ENCODE measurements at places on chromosomes 11 and 22.

DNA sequence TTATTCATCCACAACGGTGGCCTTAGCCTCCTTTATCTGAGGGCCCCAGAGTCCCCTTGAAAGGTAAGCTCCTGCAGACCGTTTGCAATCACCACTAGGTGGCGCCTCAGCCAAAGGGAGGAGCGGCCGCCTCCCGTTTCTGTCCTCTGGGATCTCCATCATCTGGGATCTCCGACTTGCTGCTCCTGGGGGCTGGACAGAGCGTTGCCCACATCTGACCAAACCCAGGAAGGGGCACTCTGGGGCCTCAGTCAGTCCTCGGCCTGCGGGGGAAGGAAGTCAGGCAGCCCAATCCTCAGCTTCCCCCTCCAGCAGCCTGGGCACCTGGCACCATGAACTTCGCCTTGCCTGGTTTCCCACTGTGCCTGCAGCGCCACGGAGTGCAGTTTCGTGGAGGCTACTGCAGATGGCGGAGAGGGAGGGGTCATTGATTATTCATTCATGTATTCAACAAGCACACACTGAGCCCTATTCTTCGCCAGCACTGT lies 23.5 kb downstream of the TP53I11 start:
- no peak for DNase-seq

- no peak for DNase-seq
Measured at GRCh38 chr11:71101606-71102005, 150.8 kb downstream of the SHANK2 start.

GRCh38 chr11:37984991-37985390 lies 1387.0 kb upstream of the RAG2 start:
- DNase-seq: no peak

DNA sequence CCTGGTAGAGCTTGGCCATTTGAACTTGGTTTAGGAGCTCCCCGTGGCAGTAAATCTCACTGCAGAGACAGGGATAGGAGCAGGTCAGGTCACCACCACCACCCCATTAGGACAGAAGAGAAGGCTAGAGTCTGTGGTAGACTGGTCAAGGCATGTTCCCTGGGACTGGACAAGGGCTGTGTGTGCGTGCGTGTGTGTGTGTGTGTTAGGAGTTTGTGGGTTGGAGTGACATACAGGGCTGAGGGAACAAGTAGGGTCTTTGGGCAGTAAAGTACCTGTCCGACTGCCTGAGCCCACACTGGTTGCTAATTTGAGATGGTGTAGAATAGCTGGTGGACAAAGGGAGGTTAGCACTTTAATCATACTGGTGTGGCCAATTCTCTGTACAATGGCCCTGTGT lies 16.1 kb downstream of the TREH start:
- DNase-seq: no peak

DNA sequence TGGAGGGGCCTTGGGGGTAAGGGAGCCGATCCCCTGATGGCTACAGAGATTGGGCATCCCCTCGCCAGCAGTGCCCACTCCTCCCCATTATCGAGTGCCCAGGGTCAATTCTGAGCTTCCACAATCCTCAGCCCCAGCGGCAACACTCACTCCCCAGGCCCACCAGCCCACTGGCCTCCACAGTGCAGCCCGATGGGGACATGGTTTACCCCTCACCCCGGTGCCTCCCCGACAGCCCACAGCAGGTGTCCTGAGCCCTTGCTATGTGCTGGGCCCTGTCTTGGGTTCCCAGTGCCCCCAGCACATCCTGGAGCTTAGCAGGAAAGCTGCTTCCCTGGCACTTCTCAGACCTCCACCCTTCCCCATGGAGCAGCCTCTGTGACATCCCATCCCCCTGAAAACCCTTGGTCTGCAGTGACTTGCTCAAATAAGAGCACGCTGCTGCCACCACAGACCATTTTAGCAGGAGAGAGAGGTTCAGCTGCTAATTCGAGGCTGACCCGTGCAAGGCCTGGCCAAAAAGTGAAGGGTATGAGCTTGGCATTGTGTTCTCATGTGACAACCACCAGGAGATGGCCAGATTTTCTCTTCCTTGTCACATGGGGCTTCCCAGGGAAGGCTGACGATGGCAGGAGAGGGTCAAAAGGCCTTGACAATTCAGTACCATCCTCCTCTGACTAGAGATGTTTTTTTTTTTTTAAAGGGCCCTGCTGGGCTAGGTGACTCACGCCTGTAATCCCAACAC lies 23.6 kb downstream of the KCNJ4 start:
- no peak for DNase-seq

GRCh38 chr11:1305501-1306056 lies 3.9 kb downstream of the TOLLIP start:
- no peak for DNase-seq

GRCh38 chr11:47005441-47005840 lies 68.9 kb downstream of the CSTPP1 start:
- DNase-seq: no peak

DNA sequence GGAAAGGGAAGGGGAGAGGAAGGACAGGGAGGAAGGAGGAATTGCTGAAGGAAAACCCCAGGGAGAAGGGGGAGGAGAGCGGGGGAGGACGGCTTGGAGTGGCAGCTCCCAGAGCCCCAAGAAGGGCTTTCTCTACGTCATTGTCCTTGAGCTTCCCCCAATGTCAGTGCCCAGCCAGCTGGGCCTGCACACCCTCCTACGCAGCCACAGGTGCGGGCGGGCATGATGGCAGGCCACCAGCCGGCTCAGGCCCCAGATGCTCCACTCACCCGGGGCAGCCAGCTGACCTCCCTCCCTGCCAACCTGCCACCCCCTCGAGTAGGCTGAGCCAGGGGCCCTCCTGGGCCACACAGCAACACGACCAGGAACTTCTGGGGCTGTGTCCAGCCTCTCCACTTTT lies 11.2 kb downstream of the SYT7 start:
- no peak for DNase-seq

DNA sequence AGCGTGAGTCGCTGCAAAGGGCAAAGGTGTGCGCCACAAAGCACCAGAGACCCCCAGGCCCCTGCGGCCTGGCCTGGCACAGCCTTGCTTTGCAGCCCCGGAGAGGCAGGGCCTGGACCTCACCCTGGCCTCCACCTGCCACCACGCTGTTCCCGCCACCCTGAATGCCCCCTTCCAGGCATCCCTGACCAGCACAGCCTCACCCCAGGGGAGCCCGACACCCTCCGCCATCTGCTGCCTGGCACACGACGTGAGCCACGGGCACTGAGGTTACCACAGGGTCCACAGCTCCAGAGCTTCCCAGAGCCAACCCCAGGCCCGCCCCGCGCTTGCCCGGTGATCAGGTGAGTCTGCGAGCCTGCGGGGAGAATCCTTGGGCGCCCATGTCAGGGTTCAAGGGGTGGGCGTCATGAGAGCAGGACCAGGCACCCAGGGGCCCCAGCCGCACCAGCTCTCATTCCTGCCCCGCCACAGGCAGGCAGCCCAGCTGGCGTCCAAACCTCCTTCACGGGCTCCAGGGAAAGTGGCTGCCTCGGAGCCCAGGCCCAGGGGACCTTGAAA lies 171.3 kb downstream of the BRD1 start:
- DNase-seq: no peak

DNA sequence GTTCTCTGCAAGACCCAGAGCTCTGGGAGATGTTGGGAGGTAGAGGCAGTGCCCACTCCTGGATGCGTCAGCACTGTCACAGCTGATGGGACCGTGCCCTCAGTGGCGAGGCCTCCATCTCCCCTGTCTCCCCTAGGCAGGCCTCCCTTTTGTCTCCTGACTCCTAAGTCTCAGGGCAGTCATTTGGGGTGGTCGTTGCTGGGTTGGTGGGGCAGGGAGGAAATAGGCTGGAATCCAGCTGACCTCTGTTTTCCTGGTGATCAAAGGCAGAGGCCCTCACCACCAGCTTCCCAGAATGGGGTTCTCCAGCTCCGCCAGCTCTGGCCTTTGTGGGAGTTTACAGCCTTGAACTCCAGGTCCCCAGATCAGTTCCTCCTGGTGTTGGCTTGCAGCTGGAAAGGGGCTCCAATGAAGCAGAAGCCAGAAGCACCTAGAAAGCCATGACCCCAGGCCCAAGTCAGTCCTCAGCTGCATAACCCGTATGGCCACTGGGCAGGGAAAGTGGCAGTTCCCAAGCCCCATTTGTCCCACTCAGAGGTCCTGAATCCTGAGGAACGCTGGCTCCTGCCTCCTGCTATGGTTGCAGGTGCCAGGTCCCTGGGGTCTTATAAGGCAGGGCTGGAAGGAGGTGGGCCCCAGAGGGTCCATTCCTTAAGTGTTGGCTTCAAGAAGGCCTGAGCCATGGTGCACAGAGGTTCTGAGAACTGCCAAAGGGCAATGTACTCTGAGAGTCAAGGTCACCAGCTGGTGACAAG lies 7.3 kb upstream of the FXYD2 start:
- DNase-seq: no peak

Measured in esophagus squamous epithelium (tissue), 5 donors.